ENCODE measurements at places on chromosomes 4 and X.

DNA sequence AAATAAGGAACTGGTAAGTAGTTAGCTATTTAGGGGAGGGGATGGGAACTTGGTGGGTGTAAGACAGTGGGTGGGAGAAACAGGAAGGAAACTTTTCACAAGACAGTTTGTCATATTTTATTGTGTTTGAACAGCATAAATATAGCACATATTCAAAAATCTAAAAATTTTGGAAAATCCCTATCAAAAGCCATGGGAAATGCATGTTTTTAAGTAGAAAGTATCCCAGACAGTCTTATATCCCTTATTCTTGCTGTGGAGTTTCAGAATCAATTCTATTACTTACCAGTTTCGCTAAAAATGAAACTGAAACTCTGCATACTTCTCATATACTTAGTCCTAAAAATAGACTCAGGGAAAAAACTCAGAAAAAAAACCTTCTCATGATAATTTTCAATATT is 22.3 kb upstream of the RASGEF1B start:
- no peak for DNase-seq

DNA sequence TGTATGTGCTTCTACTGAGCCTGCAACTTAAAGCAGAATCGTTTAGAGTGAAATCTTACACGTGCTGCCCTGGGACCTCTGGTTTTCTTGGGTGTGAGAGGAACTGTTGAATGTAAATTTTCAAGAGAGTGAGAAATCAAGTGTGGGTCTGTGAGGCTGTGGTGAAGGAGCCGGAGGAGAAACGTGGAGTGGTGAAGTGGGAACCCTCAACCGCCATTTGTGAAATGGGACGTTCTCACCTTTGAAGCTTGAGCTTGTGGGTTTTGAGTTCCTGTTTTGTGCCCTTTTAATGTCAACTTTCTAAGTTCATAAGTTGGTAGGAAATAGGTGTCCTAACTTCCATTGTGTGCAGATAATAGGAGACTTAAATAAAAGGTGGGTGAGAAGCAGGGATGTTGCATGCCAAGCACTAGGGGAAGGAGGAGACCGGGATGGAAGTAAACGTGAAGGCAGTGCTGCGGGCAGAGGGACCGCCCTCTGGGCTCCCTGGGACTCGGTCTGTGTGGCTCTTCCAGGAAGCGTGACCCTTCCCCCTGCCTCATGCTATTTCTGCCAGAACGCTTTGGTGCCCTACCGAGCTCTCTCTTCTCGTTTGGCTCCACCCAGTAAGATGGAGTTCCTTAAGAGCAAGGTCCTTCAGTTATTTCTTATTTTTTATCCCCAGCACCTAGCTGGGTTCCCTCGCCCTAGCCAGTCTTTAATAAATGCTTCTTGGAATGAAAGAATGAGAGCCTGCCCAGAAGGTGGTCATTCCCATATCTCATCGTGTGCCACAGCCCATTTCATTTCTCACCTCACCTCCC is 56.0 kb downstream of the TMEM131L start:
- DNase-seq: no peak

GRCh38 chr4:144799486-144799885 is 153.5 kb downstream of the HHIP start:
- no peak for DNase-seq

GRCh38 chr4:99817309-99817890 is 773 bp downstream of the DAPP1 start:
- DNase-seq: no peak

GRCh38 chr4:53889326-53890055 is 174.9 kb downstream of the CHIC2 start:
- no peak for DNase-seq

- no peak for DNase-seq
Observed at GRCh38 chrX:73841337-73841736, 278.3 kb downstream of the CHIC1 start.

GRCh38 chrX:21770631-21771321 is 12.9 kb upstream of the SMPX start:
- no peak for DNase-seq

GRCh38 chr4:64402684-64403083 is 6.6 kb downstream of the TECRL start:
- DNase-seq: no peak

DNA sequence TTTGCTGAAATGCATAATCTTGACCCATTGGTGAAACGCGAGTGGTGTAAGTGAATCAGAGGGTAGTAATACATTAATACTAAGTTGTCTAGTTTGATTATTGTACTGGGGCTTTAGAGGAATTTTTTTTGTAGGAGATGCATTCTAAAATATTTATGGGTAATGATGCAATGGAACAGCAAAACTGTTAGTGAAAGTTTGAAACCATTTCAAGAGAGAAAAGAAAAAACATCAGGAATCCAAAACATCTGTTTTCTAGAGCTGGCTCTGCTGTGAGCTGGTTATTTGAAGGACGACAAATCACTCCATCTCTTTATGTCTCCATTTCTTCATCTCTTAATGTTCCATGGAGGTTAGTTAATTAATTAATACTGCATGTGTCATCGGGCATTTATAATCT is 351.9 kb upstream of the FAT1 start:
- DNase-seq: no peak

DNA sequence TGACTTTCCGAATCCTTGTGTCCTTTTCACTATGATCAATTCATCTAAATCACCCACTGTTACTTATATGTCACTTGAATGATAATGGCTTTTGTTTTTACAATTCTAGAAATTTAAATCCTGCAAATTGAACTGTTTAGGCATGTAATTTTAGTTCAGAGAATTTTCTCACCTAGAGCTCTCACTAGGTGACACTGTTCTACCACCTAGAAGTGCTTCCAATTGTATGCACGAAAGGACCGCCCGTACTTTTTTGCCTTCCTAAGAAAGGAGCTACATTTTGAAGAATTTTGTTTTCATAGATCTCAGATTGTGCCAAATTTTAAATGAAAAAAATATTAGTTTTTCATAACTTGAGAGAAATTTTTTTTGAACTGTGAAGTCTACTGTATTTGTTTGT is 481.6 kb upstream of the FSTL5 start:
- DNase-seq: no peak

DNA sequence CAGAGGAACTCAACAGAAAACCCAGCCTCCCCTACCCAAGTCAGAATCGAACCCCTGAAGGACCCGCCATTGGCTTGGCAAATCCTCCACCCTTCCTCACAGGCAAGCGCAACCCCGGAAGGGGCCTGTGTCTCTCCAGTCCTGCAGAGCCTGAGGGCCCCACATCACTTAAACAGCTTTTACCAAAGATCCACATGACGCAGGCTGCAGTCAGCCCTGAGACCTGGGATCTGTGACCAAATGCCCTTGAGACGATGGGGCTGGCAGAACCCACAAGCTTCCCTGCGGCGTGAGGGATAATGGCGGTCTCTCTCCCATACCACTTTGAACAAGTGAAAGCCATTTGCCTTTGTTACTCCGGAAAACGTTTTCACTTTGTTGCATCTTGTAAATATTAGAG is 54.9 kb downstream of the ACOX3 start:
- no peak for DNase-seq

- no peak for DNase-seq
Observed at GRCh38 chr4:99998062-99998867, 48.2 kb upstream of the H2AZ1 start.

- DNase-seq: no peak
Observed at GRCh38 chr4:142558851-142559250, 287.2 kb downstream of the INPP4B start.

- DNase-seq: no peak
Observed at GRCh38 chrX:1657367-1658070, 42.7 kb downstream of the ASMT start.

- DNase-seq: no peak
Observed at GRCh38 chrX:22634083-22634482, 361.4 kb downstream of the CBLL2 start.

DNA sequence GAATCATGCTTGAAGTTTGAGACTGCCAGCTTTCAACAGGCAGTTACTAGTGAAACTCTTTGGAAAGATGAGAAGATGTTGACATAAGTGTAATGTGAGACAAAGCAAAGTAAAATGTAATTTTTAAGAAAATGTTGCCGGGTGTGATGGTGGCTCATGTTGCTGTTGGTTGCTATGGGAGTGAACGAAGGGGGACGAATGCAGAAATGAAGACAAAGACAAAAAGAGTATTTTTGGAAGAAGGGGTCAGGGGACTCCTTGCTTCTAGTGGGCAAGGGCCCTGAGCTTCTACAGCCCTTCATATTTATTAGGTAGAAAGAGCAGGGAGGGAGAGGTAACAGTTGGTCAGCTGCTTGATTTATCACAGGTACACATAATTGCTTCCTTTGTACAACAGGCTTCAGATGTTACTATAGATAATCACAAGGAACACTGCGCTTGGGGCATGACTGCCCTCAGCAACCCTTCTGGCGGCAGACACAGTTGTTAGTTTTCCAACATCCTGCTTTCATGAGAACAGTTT is 11.9 kb upstream of the UGDH start:
- DNase-seq: no peak

- DNase-seq: no peak
Observed at GRCh38 chr4:118397623-118397979, 44.8 kb upstream of the PRSS12 start.

GRCh38 chr4:42487230-42487629 is 89.9 kb downstream of the SHISA3 start:
- DNase-seq: no peak

DNA sequence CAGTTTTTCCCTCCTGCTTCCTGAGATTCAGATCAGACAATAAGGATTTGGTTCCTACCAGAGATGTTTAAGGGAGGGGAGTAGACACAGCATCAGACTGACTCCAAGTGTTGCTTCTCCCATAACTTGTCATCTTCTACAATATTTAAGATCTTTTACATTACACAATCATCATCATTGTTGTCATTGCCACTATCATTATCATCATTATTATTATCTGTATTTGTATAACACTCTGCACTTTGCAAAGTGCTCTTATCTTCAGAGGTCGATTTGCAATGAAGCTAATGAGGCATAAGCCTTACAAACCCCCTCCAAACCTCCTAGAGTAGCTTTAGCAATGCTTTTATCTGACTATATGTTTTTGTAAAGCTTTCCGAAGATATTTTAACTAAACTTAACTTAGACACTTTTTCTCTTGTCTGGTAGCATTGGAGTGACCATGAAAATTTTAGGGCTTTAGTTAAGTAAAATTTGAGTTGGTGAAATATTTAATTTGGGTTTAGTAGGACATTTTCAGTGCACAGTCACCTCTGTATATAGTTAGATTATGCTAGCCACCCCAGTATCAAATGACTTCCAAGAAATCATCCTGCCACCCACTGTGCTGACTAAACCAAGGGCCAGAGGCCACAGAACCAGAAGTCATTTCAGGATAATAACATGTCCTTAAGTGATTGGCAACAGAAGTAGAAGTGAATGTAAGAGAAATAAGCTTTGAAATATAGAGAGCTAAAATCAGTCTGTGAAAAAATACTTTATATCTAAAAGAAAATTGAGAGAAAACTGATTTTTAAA is 124.2 kb upstream of the NRK start:
- no peak for DNase-seq

DNA sequence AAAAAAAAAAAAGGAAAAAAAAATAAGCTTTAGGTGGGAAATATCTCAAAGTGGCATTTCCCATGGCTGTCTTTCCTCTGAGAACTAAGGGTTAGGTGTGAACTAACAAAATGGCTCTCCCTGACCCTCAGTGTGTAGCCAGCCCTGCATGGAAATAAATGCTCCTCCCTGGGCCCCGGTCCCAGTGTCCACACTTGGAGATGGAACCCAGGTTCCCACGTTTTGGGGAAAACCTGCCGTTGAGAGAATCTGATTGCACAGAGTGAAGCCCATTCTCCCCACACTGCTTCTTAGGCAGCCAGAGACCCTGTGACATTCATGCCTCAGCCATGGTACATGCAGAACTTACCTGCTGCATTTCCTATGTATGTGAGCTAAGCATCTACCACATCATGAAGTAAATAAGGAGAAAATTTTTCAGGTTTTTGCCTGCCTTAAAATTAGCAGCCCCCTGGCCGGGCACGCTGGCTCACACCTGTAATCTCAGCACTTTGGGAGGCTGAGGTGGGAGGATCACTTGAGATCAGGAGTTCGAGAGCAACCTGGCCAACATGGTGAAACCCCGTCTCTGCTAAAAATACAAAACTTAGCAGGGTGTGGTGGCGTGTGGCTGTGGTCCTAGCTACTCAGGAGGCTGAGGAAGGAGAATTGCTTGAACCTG is 34.5 kb downstream of the HTT-AS start:
- no peak for DNase-seq

GRCh38 chrX:49309401-49309981 is 6.0 kb downstream of the GAGE10 start:
- DNase-seq: no peak

- no peak for DNase-seq
Observed at GRCh38 chr4:138672393-138672976, 343.1 kb upstream of the NOCT start.

DNA sequence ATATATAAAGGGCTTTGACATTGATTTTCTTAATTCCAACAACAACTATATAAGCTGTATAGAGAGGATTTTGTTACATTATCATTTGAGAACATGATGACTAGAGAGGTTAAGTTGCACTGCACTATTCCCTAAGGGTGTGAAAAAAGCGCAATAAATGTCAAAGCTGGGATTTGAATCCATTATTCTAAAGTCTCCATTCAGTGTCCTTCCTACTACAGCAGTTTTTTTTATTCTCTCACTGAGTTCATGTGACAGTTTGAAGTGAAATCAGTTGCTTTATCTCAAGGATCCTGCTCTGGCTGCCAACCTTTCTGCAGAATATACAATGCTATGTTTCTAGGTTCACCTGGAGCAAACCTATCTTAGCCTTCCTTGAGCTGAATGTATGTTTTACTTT is 177.5 kb downstream of the ANKRD50 start:
- no peak for DNase-seq

DNA sequence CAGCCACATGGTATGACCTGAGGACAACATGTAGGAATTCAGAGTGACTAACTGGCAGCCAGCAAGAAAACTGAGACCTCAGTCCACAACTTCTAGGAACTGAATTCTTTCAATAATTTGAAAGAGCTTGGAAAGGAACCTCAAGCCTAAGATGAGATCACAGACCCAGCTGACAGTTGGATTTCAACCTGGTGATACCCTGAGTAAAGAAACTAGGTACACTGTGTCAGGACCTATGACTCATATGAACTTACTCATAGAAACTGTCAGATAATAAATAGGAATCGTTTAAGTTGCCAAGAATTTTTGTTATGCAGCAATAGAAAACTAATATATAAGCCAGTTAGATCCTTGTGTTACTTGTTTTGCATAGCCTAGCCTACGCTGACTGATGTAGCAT is 102.4 kb upstream of the DCAF12L1 start:
- DNase-seq: no peak

DNA sequence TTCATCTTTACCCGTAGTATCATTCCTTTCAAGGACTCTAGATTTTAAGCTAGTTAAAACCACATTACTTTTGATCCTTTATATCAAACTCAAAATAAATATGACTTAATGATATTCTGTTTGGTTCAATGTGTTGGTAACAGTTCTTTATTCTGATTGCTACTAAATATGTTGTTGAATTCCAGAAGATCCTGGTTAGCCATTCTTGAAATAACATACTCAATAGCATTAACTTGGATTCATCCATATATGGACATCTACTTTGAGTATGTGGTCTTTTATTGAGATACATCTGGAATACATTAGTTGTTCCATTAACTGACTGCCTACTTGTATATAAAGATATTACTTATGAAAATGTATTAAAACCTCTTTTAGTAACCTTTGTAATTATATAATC is 27.5 kb upstream of the PCDH18 start:
- DNase-seq: no peak

Measured in stimulated activated CD8-positive, alpha-beta memory T cell treated with anti-CD3 and anti-CD28 coated beads, Interleukin-7, amount 100 ng/mL, for 24 hours (primary cell).